ENCODE measurements at places on chromosomes 4 and X.
A peak's percentile ranks its signal among the peaks of the same experiment; 100 is the strongest.

DNA sequence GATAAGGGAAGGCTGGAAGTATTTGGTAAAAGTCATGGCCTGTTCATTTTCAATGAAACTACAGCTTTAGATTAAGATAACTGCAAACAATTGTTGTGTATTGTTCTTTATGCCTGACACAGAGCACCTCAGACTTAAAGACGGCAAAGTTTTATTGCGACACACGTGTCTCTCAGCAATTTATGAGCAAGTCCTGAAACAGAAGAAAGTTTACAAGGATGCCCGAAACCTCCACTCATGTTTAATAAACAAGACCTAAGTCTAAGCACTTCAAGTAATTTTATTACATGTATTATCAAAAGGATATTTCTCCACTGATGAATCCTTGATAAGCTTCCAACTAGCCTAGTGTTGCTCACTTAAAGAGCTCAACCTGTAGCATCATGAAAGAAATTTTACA lies 51.0 kb downstream of the DHX15 start:
- no peak for DNase-seq

- no peak for DNase-seq
Observed at GRCh38 chr4:113057891-113058290, 8.4 kb downstream of the ANK2 start.

DNA sequence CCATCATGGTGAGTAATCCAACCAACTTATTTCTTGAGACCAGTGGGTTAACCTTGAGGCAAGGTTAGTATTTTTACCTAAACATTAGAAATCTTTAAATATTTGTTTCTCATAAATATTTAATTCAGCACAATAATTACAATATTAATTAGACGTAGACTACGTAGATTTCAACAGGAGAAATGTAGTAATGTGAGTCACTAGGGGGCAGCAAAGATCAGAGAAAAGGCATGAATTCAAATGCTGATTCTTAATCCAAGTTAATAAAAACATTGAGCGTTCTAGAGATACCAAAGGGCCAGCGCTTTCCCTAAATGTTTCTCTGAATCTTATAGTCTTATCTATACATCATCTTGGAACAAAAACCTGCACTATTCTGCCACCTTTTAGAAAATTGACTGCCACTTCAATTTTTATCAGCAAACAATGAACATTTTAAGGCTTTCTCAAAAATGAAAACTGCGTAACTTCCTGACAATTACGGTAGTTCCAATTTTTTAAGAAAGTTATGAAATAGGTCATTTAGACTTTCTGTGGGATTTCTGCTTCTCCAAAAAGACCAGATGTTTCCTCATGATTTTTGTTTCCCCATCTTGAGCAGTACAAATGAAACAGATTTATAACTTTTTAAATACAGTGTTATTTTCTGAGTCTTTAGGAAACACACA lies 180.7 kb downstream of the GASK1B start:
- no peak for DNase-seq

DNA sequence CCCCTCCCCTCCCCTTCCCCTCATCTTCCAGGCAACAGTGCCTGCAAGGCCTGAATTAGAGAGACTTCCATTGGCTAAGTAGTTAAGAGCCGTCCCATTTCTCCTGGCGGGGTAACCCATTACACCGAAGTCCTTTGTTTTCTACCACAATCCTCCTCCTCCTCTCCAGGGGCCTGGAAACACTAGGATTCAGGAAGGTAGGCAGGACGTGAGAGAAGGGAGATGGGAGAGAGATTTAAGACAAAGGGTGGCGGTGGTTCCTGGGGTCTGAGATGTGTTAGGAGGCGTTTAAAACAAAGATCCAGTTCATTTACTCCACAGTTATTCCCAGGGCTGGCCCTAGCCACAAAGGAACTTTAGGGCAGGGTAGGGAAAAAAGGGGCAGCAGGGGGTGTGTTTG lies 28.0 kb downstream of the NYX start:
- no peak for DNase-seq

DNA sequence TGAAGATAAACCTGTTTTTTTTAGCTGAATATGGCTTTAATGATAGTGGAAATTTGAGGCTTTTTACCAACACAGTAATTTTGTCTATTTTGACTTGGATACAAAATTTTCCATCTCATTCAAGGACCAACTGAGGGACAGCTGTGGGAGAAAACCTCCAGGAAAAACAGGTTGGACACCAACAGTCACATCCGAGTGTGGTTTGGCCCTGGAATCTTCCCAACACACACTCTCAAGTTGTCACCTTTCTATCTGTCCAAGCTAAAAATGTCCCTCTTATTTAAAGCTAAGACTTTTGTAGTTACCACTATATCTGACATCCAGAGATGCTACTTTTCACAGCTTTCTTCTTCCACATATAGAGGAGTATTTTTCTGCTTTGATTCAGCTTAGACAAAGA lies 404.9 kb downstream of the PCDH7 start:
- DNase-seq: no peak

DNA sequence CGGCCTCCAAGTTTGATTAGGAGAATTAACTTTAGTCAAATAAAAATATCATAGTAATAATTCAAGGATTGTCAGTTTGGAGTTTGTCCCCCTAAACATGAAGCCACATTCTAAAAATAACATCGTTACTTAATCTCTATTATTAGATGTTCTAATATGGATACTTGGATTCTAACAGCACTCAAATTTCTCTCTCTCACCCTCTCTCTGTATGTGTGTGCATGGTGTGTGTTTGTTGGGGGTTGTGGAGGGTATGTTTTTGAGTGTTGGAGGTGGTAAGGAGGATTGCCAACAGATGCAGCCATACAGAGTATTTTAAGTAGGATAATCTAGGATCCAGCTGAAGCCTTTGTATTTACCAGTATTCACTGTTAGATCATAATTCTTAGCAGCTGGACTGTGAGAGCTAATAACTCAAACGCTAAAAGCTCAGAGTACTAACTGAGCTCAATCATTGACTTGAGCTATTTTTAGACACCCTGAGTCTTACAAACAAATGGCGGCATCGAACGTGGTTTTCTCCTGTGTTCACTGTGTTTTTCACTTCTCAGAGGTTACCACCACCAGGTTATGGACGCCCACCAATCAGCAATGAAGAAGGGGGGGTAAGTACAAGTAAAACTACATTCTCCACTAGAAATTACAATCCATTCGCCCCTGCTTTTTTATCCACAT lies 8.8 kb downstream of the ENAM start:
- no peak for DNase-seq

GRCh38 chr4:130249002-130249401 lies 1153.0 kb downstream of the C4orf33 start:
- no peak for DNase-seq

DNA sequence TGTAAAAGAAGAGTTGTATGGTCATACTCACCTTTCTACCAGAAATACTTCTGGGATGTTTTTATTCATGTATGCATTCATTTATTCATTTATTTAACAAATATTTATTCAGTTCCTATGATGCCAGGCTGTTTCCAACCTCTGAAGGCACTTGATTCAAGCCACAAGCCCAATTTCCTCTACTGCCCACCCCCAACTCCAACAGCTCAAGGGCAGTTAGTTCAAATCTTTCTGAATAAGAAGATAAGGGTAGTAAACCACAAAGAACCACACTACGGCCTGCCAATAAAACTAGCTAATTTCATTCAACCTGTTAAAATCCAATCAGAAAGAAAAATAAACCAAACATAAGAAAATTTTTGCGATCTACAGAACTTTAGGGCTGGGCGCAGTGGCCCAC lies 31.2 kb downstream of the LRBA start:
- DNase-seq: no peak

GRCh38 chrX:103782640-103783039 lies 6.0 kb downstream of the PLP1 start:
- DNase-seq: no peak

GRCh38 chrX:13428053-13428786 lies 108.4 kb upstream of the ATXN3L start:
- DNase-seq: no peak

DNA sequence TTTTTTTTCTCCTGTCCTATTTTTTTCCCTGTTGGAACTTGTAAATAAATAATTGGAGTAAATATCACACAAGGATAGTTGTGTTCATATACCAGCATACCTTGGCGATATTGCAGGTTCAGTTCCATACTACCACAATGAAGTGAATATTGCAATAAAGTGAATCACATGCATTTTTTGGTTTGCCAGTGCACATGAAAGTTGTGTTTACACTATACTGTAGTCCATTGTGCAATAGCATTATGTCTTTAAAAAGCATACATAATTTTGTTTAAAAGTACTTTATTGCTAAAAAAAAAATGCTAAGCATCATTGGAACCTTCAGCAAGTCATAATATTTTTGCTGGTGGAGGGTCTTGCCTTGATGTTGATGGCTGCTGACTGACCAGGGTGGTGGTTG lies 88.6 kb downstream of the GSTCD start:
- no peak for DNase-seq

DNA sequence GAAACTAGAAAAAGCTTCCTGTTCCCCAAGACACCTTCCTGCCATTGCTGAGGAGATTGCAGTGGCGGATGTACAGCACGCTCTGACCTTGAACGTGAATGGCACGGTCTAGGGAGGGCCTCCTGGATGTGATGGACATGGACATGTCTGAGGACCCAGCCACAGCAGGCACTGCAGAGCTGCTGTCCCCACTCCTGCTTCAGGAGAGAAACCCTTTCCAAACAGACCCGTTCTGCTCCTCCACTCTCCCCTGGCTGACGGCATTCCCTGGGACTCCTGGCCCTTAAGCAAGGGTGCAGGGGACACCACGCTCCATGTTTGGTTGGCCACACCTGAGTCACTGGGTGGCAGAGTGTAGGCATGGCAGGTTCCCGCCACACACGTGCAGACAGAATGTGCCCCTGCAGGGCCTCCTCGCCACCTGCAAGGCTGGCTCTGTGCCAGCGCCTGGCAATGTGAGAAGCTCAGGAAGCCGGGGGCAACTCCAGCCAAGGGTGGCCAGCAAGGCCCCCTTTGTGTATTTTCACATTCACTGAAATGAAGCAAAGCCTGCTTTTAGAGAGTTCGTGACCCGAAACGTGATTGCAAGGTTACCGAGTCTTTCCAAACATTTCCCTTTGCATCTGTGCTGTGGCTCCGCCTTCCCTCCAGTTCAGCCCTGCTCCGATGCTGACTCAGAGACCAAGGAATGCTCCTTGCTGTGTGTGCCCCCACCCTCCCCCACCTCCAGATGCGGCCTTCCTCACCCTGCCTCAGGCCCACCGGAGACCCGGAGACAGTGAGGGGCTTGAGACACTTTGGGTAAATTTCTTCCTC lies 46.1 kb downstream of the HTRA3 start:
- peak; percentile 32 for DNase-seq

DNA sequence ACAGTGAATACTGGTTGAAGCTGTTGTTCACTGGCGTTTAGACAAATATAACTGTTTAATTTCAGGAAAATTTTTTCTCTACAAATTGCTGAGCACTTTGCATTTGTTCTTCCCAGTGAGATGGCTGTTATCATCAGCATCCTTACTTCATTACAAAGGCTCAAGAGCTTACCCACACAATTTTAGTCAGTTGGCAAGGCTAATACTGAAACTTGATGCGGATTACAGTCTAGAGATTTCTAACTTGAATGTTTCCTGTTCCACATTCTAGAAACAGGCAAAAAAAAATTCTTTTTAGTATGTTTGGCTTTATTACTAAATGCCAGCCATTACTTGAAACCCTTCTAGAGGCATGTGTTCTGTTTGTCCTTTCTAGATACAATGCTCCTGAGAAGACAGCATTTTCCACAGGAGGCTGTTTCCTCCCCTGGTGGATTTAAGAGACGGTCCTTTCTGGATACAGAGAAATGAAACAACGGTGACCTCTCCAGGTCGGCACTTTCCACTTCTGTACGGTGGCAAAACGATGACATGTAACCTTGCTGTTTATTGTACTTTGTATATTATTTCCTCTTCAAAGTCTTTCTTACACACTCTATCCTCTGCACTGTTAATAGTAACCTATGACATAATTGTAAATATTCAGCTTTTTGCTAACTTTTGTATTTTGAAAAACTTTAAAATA lies 80.9 kb downstream of the RFC1 start:
- DNase-seq: no peak

GRCh38 chr4:72679666-72680065 lies 110.6 kb upstream of the ADAMTS3 start:
- DNase-seq: no peak

- DNase-seq: no peak
Observed at GRCh38 chrX:137195991-137196390, 162.2 kb upstream of the GPR101 start.

DNA sequence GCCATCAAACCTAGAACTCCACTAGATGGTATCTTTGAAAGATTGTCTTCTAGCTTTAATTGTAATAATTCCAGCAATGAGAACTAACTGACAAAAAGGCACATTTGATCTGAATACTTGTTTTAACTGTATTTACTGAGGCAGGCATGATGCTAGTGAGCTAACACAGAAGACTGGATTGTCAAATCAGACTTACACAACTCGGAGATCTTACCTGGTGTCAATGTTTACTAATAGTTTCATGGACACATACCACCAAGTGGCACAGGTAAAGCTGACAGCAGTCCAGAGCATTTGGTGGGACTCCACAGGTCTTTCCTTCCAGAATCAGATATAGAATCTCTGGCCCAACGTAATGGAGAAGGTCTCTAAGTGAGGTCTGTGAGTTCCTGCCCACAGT lies 229.9 kb upstream of the BOD1L1 start:
- DNase-seq: no peak

DNA sequence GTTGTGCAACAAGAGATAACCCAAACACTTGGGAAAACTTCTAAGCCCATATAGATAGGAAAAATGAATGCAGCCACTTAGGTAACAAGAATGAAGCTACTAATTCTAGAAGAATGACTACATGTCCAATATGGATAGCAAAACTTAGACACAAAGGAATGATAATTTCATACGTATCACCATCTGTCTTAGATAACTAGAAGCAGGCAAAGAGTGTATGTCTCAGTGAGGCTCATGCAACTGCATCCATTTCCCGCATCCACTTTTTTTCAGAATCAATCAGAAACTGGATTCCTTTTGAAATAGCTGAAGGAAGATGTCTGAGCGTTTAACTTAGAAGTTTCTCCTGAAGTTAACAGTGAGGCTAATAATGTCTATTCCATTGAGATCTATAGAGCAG lies 408.7 kb upstream of the PITX2 start:
- DNase-seq: no peak

- no peak for DNase-seq
Observed at GRCh38 chrX:97704881-97705280, 821.2 kb downstream of the RPA4 start.

DNA sequence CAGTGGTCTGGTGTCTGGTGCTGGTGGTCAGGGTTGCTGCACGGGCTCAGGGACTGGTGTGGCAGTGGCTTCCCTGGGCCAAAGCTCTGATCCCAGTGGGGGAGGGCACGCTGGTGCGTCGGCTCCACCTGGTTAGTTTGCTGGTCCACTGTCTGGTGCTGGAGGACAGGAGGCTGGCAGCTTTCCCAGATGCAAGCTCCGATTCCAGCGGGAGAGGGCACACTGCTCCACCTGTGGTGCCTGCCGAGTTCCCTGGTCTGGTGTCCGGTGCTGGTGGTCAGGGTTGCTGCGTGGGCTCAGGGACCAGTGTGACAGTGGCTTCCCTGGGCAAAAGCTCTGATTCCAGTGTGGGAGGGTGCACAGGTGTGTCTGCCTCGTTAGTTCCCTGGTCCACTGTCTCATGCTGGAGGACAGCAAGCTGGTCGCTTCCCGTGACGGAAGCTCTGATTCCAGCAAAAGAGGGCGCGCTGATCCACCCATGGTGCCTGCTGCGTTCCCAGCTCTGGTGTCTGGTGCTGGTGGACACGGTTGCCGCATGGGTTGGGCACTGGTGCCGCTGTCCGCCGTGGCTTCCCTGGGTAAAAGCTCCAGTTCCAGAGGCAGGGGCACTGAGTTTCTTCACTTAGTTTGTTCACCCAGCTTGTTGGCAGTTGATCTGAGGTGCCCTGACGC lies 5.8 kb downstream of the VMA21 start:
- peak; percentile 26 for DNase-seq
